Activated CD8-positive, alpha-beta memory T cell treated with anti-CD3 and anti-CD28 coated beads for 1 hour (primary cell): ENCODE measurements at places on chromosomes 6 and 20.

DNA sequence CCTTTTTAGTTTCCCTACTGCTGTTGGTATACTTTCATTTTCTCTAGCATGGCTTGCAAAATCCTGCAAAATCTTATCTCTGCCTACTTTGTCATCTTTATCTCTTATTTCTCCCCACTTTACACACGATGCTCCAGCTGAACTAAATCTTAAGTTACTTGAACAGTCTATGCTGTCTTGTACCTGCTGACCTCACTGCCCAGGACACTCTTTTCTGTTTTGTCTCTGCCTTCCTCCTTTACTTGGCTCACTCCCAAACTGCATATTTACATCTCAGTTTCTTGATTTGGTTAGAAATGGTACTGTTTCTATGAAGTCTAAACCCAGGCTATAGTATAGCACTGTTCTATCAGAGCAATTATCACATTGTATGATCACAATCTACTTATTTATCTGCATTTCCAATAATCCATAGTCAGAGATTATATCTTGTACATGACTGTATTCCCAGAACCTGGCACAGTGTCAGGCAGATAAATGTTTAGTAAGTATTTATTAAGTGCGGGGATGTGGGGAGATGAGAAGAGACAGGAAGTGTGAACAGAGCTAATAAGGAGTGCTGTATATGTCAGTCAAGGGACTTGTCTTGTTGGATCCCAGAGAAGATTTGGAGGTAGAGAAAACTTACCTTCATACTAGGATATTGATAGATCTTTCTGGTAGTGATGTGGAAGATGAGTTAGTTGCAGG lies 57.6 kb downstream of the ADGRG6 start:
- no peak for DNase-seq

DNA sequence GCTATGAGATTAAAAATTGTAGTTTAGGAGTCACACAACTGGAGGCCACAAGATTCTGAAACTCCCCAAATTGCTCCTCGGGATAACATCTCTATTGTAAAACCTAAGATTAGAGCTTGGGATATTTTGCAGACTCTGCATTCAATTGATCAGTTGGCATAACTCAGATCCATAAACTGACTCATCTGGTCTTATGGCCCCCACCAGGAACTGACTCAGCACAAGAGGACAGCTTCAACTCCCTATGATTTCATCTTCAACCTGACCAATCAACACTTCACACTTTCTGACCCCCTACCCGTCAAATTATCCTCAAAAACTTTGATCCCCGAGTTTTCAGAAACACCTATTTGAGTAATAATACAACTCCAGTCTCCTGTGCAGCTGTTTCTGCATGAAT lies 257.3 kb downstream of the HAO1 start:
- no peak for DNase-seq

GRCh38 chr6:17470202-17470937 lies 77.0 kb downstream of the CAP2 start:
- no peak for DNase-seq

DNA sequence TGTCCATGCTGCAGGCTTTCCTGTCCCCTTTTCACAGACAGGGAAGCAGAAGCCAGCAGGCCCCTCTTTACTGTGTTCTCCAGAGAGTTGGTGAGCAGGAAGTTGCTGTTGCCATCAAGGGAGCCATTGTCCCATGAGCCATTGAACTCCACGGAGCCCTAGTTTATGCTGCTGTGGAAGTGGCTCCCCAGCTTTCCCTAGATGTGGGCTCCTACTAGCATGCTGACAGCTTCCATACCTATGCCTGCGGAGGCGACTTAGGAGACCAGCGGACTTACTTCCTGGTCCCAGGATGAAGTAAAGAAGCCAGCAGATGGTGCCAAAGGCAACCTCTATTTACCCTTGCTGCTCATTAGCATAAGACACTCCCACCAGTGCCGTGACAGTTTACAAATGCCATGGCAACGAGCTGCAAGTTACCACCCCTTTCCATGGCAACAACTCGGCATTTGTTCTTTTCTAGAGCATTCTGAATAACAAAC lies 30.8 kb upstream of the FKBP1A start:
- no peak for DNase-seq

- DNase-seq: no peak
Measured at GRCh38 chr6:118580585-118581419, 32.7 kb downstream of the PLN start.

- no peak for DNase-seq
Measured at GRCh38 chr6:104986625-104987024, 29.7 kb downstream of the LIN28B start.

DNA sequence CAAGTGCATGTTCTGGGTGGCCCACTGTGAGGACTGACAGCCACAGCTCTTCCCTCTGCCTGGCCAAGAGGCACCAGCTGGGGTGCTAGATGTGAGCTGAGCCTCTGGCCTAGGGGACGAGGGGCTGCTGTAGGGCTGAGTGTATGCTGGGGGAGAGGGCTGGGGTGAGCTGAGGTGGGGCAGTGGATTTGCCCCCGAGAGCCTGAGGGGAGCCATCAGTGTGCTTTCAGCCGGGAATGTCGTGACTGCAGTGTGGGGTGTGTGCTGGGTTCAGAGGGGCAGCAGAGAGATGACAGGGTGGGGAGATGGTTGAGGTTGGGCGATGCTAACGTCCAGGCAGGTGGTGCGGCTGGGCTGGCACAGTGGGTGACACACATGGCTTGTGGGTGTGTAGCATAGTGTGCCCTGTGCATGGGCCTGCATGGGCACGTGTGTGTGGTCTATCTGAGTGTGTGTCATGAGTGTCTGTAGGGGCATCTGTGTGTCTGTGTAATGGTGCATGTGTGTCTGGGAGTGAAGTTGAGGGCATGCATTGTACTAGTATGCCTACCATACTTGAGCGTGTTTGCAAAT lies 46.0 kb upstream of the BLCAP start:
- DNase-seq: no peak

- DNase-seq: no peak
Measured at GRCh38 chr6:36436466-36436865, 6.2 kb downstream of the PXT1 start.

GRCh38 chr20:48129345-48129942 lies 344.2 kb upstream of the SULF2 start:
- no peak for DNase-seq
